Adrenal gland (tissue), 19 donors: ENCODE measurements at places on chromosomes 7 and 10. TPM values are rescaled to one million over a fixed set of nuclear protein-coding genes. Genes with fewer than 3 reads are reported as not detected.

- no peaks in the 10 kb centered on the region for H3K27me3 ChIP-seq
- no peaks in the 10 kb centered on the region for H3K36me3 ChIP-seq
- DNase-seq = peak; percentile 17
These were observed 147.1 kb upstream of the GHITM start for GRCh38 chr10:83991986-83992753.

GRCh38 chr7:2151237-2151636 is 81.5 kb downstream of the MAD1L1 start:
- H3K4me1 ChIP-seq = no peaks in the 10 kb centered on the region
- no peaks in the 10 kb centered on the region for H3K36me3 ChIP-seq
- H3K27me3 ChIP-seq = no peaks in the 10 kb centered on the region
- H3K4me3 ChIP-seq = no peak overlapping the region
- no peak for DNase-seq

DNA sequence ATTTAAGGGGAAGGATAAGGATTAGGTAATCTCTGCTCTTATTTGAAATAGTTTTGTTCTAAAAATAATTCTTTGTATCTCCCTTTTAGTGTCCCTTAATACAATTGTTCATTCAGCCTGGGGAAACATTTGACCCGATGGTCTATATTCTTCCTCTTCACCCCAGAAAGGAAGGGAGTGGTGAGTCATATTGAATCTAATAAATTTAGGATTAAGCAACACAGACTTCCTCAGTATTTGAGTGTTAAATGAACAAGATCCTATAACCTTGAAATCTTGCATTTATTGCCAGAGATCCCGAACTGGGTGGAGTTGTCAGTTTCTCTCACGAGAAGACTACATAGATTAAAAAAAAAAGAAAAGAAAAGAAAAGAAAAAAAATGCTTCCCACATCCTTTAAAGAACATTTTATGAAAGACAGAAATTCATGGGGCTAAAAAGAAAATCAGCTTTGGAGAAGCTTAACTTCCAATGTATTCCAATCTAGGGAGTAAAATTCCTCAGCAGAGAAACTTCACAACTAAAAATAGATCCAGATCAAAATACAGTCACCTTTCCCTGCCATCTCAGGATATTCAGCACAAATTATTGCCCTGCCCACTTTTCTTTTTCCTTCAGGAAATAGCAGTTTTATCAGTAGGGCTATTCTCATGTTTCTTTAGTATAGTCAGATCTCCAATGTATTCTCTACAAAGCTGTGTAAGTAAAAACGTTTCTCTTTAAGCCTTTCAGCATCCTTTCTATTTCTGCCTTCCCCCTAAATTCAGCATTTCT is 82.2 kb downstream of the SEMA3D start:
- DNase-seq = no peak
- H3K27ac ChIP-seq = no peak overlapping the region
- H3K4me3 ChIP-seq = no peak overlapping the region
- no peaks in the 10 kb centered on the region for H3K27me3 ChIP-seq
- no peaks in the 10 kb centered on the region for H3K36me3 ChIP-seq

INSYN2A gene
- not detected for total RNA-seq

DNA sequence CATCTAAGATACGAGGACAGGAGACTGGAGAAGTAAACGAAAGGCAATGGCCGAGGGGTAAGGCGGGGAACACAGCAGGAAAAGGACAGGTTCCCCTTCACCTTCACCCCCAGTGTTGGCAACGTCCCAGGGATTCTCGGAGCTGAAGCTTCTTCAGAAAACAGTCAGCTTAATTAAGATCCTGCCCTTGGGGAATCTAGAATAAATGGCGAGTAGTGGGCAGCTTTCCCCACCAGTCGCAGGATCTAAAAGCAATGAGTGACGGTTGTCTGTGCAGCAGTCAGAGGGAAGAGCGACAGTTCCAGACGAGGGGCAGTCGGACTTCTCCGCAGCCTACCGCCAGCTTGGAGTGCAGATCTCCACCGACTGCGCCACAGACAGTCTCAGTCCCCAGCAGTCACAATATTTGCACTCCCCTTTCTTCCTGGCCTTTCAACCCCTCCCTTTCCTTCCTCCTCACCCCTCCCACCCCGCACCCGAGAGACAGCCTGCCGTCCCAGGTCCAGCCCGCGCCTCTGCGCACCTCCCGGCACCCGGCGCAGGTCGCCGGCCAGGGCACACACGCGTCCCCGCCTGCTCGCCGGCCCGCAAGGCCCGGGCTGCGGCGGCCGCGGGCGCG is 10.9 kb upstream of the SP8 start:
- H3K4me1 ChIP-seq = peaks cover 6% of the 10 kb centered on the region
- DNase-seq = no peak
- H3K27me3 ChIP-seq = peaks cover 75% of the 10 kb centered on the region
- H3K4me3 ChIP-seq = no peak overlapping the region

TRIM73 gene
- 1.9 TPM for total RNA-seq

- H3K27me3 ChIP-seq = no peaks in the 10 kb centered on the region
- peaks cover 15% of the 10 kb centered on the region for H3K4me1 ChIP-seq
- H3K27ac ChIP-seq = no peak overlapping the region
- DNase-seq = no peak
- no peak overlapping the region for H3K4me3 ChIP-seq
- H3K36me3 ChIP-seq = no peaks in the 10 kb centered on the region
These were observed 37.0 kb downstream of the TBC1D12 start for GRCh38 chr10:94439275-94439861.

DNA sequence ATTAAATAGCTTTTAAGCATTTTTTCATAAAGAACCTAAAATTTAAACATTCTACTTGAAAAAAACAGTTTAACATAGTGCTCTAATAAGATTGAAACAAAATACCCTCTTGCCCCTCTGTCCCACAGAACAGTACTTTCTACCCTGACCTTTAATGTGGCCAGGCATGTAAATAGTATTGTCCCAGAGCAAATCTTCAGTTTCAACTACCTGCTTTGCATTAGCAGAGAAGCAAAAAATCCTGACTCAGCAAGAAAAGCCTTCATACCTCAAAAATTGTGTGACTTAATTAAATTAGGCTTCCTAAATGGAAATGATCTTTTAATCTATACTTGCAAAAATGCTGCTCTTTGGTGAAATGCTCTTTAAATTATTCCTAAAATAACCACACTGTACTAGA is 237.4 kb upstream of the AOAH start:
- H3K36me3 ChIP-seq = no peaks in the 10 kb centered on the region
- DNase-seq = no peak
- no peaks in the 10 kb centered on the region for H3K27me3 ChIP-seq
- H3K27ac ChIP-seq = no peak overlapping the region
- H3K4me3 ChIP-seq = no peak overlapping the region
- H3K4me1 ChIP-seq = peaks cover 11% of the 10 kb centered on the region
